ENCODE measurements at places on chromosomes 13 and 19. TPM values are rescaled to one million over a fixed set of nuclear protein-coding genes. Genes with fewer than 3 reads are reported as not detected.

GRCh38 chr19:51750400-51751094, 1.1 kb downstream of the FPR1 start:
- DNase-seq, result no peak

DNA sequence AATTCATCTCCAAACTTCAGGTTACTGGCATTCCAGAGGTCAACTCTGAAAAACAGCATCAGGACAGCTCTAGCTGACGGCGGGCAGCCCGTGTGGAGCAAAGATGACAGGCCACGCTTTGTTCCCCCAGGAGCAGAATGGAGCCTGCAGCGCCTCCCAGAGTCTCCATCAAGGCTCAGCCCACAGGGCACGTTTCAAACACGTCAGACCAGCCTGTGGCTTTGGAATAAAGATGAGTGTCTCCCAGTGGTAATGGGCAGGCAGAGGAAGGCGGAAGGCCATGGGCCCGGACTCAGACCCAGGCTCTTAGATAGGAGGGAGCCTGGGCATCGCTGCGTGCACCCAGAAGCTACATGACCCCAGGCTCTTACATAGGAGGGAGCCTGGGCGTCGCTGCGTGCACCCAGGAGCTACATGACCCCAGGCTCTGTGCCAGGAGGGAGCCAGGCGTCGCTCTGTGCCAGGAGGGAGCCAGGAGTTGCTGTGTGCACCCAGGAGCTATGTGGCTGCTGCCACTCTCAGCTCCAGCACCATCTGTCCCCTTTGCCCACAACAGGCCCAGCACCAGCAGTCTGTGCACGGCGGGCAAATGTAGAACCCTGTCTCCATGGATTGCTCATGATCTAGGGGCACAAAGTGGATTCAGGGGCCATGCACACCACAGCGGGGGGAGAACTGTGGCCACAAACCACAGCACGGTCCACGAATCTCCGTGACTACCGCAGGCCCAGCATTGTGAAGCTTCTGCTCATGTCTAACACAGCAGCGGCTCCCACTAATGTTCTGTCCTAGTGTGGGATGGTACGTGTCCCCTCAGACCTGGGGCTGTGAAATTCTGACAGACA, 47.8 kb upstream of the C13orf46 start:
- DNase-seq, result no peak

DNA sequence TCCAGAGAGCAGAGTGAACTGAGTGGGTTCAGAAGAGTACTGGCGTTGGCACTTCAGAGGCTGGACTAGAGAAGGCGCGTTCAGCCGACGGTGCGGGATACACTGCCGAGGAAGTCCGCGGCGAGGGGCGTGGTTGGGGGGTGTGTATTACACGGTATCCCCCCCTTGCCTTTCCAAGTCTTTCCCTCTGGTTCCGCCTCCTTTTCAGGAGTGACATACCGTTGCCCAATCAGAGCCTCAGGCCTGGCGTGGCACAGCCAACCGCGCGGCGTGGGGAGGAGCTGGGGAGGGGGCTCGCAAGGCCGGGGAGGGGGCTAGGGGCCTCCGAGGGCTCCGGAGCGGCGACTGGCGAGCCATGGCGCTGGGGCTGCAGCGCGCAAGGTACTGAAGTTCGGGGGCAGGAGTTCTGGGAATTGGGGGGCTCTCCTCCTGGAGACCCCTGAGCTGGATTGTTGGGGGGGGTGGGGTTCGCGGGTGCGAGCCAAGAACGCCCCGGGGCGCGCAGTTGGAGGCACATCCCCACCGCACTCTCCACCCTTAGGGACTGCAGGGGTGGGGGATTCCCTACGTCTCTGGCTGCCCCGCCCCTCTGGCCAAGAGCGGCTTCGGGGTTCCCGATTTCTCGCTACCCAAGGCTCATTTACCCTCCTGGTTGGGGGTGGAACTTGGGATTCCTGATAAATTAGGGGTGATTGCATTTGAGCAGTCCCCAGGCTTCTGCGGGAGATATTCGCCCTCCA, at the start of gene HIF3A:
TSS of gene HIF3A (plus strand) at position 321 of the 740 bp plus-strand sequence. CDS start at position 356, 35 bp downstream.
- no peak for DNase-seq

GRCh38 chr19:47768604-47769003, 9.9 kb upstream of the SELENOW start:
- no peak for DNase-seq

SLC17A7 gene
- 0.07 TPM for total RNA-seq

Measured in kidney epithelial cell (primary cell).